ENCODE measurements at places on chromosomes 5 and 9.
A peak's percentile ranks its signal among the peaks of the same experiment; 100 is the strongest.

DNA sequence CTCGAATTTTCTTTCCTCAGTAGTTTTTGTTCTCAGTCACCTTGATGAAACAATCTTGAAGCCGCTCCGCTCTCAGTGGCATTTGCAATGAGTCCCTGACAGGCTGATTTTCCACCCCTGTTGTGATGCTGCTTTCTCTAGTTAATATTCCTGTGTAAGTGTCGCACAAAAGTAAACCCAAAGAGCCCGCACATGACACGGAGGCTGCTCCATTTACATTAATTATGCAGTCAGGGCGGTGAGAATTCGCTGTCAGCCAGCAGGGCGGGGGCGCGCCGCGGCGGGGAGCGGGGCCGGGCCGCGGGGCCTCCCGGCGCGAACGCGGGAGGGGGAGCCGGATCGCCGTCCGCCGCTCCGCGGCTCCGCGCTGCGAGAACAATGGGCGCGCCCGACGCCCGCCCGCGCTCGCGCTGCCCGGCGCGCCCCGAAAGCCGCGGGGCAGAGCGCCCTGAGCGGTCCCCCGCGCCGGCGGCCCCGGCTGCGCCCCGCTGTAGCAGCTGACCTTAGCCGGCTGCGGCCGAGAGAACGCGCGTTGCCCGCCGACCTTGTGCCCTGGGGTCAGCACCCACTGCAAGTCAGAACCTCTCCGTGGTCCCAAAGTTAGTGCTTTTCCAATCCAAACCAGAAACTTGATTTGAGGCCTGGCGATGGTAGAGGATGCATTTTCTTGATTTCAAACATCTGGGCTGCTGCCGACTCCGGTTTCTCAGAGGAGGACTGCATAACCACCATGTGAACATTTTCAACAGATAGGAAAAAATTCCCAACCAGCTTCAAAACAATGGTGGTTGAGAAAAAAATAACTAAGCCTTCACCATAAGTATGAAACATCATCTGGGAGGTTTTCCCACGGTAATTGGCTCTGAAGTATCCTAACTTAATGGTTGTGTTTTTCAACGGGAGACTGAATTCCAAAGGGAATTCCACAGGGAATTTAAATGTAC is 142.6 kb downstream of the PBX3 start:
- peak; percentile 48 for DNase-seq

DNA sequence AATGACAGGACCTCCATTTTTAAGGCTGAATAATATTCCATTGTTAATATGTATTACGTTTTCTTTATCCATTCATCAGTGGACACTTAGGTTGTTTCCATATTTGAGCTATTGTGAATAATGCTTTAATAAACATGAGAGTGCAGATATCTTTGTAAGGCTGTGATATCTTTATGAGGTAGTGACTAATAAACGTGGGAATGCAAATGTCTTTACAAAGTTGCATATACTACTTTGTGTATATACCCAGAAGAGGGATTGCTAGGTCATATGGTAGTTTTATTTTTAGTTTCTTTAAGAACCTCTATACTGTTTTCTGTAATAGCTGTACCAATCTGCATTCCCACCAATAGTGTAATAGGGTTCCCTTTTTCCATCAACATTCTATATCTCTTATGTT is 148.7 kb downstream of the FOCAD start:
- no peak for DNase-seq

GRCh38 chr5:119378075-119378700 is 22.4 kb downstream of the TNFAIP8 start:
- no peak for DNase-seq

GRCh38 chr9:110049699-110050450 is 158.1 kb downstream of the C9orf152 start:
- DNase-seq, result peak; percentile 55

- DNase-seq, result no peak
Measured at GRCh38 chr5:77305222-77305846, 94.9 kb downstream of the PDE8B start.

DNA sequence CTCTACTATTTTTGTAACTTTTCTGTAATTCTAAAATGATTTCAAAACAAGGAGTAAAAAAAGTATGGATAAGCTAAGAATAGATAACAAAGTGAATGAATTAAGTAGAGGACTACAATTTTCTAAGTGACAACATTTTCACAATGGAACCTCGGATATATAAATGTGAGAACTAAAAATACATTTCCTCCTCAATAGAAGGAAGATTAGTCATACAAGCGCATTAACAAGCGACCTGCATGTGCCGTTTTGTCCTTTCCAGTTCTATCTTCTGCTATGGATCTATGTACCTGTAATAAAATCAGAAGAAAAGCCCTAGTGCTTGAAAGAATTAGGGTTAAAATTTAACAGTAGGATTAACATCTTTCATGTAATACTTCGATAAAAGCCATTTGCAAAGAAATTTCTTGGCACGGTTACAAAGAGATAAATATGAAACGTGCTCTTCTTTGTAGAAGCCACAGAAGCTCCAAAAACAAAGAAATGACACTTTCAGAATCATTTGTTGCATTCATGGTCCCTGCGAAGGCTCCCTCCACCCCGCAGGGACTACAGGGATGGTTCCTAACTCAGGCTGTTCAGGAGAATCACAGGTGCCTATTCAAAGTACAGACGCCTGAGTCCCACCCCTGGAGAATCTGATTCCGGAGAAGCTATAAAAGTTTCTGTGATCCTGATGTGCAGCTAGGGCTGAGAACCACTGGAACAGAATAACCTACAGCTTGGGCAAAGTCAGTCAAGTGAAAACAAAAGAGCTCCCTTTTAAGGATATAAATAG is 216.6 kb upstream of the EFNA5 start:
- DNase-seq, result no peak

GRCh38 chr5:585556-585955 is 26.6 kb upstream of the CEP72 start:
- DNase-seq, result no peak

GRCh38 chr5:73351593-73351992 is 97.0 kb downstream of the FOXD1 start:
- no peak for DNase-seq

DNA sequence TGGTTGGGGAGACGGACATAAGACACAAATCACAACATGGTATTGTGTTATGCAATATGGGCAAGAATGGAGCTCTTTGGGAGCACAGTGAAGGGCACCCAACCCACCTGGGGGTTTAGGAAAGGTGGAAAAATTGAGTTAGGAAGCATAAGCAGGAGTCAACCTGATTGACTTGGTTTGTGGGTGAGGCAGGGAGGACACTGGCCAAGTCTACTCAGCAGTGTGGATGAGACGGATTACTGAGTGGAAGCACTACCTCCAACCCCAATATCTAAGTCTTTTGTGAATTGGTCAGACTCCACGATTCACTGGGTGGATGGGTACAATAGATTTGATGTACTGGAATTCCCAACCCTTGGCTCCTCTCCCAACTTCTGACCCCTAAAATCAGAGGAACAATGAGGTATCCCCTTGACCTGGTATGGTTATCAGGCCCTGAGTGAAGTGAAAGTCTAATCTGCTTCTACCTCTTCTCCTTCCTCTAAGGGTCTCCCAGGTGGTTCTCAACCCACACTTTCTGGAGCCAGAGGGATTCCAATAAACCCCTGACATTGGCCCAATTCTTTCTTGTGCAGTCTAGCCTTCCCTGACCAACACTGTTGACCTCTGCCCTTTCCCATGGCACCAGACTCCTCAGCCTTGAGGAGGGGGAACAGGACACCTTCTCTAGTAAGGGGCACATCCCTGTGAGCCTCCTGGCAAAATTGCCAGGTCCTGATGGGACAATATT is 5.2 kb downstream of the EGR1 start:
- DNase-seq, result no peak

DNA sequence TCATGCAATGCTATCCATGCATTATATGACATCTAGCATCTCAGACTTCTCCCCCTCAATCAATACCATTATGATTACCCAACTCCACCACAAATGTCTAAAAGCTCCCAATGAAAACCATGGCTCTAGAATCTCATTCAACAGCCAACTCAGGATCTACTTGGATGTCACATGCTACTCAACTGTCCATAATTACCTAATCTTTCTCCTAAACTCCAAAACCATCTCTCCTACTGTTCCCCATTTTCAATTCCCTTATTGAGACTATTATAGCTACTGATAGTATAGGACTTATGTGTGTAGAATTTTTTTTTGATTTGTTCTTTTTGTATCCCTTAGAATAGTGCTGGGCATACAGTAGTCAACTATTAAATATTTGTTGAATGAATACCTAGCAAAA is 8.2 kb upstream of the STRBP start:
- DNase-seq, result no peak

- DNase-seq, result no peak
Measured at GRCh38 chr5:133877351-133878235, 90.8 kb downstream of the C5orf15 start.

DNA sequence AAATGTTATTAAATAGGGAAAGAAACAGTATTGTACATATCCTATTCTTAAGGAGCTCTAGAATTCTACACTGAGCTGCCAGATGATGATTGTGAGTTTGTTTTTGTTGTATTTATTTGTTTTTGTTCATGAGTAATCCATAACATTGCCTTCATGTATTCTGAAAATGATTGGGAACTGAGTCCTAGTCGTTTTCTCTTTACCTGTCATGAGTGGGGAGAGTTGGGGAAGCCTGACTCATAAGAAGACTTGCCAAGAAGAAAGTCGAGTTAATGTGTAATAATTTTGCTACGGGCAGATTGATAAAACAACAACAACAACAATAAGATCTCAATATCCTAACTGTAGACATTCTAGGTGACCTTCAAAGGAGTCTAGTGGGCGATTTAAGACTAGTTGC is 103.8 kb downstream of the ANKRD55 start:
- no peak for DNase-seq

- no peak for DNase-seq
Measured at GRCh38 chr5:6725421-6725820, 12.2 kb downstream of the TENT4A start.

DNA sequence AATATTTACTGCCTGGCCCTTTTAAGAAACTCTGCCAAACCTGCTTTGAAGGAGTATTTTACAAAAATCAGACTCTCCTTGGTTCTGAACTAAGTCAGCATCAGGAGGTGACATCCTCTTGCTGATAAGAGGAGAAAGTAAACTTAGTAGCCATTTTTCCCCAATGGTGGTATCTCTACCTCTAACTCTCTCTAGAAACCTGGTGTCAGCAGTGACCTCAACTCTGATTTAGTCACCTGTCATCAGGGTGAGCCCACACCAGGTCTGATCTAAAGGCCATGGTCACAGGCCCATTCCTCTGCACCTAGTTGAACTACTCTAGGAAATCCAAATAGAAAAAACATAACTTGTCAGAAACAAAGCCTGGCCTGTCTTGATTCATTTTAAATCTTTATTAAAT is 4.2 kb downstream of the CARNMT1 start:
- peak; percentile 7 for DNase-seq

- DNase-seq, result no peak
Measured at GRCh38 chr9:129918296-129918950, 83.2 kb downstream of the USP20 start.

GRCh38 chr5:54296386-54296785 is 14.0 kb downstream of the ARL15 start:
- DNase-seq, result no peak

DNA sequence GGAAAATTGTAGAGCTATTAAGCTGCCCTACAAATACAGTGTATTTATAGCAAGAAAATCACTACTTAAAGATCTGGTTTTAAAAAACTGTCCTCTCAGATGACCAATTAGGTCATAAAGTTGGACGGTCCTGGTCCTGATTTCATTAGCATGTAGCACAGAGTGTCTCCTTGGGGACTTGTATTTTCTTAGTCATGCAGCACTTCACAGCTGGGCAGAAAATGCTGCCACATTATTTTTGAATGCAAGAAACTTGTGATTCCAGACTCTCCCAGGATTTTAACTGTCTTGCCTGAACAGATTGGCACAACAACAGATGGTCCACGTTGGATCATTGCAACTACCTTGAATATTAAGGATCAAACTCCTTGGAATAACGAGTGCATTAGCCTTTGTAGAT is 348.1 kb upstream of the SGCD start:
- DNase-seq, result no peak

DNA sequence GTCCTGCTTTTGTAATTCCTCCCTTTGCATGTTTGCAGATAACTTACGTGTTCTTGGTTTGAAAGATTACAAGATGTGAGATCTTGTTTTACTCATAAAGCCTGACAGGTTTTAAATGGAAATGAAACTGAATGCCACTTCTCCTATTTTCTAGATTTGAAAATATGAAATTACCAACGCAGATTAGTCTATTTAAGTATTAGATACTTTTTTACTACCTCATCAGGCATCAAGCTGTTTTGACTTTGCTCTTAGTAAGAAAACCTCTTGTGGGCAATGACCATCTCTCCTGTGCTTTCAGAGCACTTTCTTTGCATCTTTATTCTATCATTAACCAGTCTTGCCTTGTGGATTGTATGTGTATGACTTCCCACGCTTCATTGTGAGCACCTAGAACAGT is 3.5 kb downstream of the DMXL1 start:
- no peak for DNase-seq

- no peak for DNase-seq
Measured at GRCh38 chr5:120124961-120125360, 339.1 kb upstream of the PRR16 start.

DNA sequence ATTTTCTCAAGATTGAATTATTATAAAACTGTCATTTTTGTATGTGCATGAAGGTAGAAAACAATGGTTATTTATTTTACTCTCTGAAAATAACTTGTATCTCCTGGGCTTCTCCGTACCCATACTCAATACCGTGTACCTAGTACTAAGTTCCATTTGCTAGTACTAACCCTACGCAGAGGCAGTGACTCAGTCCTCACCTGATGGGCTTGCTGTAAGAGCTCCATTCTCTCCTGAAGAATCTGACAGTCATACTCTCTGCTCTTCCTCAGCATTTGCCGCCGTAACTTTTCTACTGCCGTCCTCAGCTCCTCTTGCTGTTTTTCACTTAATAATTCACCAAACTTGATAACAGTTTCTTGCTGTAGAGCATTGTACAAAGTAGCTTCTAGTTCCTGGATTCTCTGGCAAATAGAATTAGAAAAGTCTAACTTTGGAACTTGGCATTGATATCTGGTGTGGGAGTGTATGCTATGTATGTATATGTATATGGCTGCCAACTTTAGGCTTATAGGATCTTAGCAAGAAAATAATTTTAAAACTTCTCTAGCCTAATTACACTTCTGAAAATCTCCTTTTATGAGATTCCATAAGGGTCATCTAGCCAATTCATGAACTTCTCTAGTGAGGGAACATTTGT is 108.0 kb upstream of the DPYSL3 start:
- DNase-seq, result no peak

DNA sequence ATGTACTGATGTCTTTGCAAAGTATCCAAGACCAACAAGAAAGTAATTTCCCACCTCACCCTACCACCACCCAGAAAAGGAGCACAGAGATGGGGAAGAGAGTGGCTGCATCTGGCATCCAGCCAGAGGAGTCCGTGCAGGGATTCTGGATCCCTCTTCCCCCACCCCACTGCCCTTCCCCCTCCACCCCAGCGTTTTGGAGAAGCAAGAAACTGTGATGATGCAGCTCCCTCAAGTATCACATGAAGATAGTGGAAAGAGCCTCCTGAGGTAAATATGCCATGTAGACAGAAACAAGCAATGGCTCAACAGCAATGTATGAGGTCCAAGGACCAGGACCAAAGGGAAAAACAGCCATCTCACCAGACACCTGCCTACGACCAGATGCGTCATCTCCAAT is 153.8 kb downstream of the DEPDC1B start:
- DNase-seq, result no peak

- DNase-seq, result no peak
Measured at GRCh38 chr9:76655121-76655541, 109.1 kb upstream of the PCA3 start.

GRCh38 chr5:88854769-88855168 is 28.2 kb downstream of the MEF2C start:
- no peak for DNase-seq
